ENCODE measurements at places on chromosomes 11 and 22. TPM values are rescaled to one million over a fixed set of nuclear protein-coding genes. Genes with fewer than 3 reads are reported as not detected.

OR5AK2 gene
- not detected for polyA plus RNA-seq

PSMD13 gene
- 180 TPM for polyA plus RNA-seq

OR51G2 gene
- not detected for polyA plus RNA-seq

F2 gene
- 0.13 TPM for polyA plus RNA-seq

CYTH4 gene
- 5.1 TPM for polyA plus RNA-seq

OR5AN1 gene
- not detected for polyA plus RNA-seq

C22orf31 gene
- 0.60 TPM for polyA plus RNA-seq

FDX1 gene
- 24.6 TPM for polyA plus RNA-seq

PHOX2A gene
- polyA plus RNA-seq, result not detected

NTM gene
- 1.8 TPM for polyA plus RNA-seq

OR51E1 gene
- polyA plus RNA-seq, result not detected

MYOD1 gene
- polyA plus RNA-seq, result not detected

POU2AF1 gene
- 27.0 TPM for polyA plus RNA-seq

TMEM126A gene
- polyA plus RNA-seq, result 31.8 TPM

DNAL4 gene
- 25.8 TPM for polyA plus RNA-seq

FGF19 gene
- not detected for polyA plus RNA-seq

MRPL23 gene
- polyA plus RNA-seq, result 132 TPM

HORMAD2 gene
- not detected for polyA plus RNA-seq

CD3E gene
- polyA plus RNA-seq, result 42.3 TPM

TRIM3 gene
- 14.6 TPM for polyA plus RNA-seq

SCGB1A1 gene
- not detected for polyA plus RNA-seq

SLC37A2 gene
- polyA plus RNA-seq, result 1.2 TPM

WT1 gene
- 1.2 TPM for polyA plus RNA-seq

KLHL35 gene
- 0.41 TPM for polyA plus RNA-seq

NRXN2 gene
- polyA plus RNA-seq, result 4.9 TPM

GRK3 gene
- polyA plus RNA-seq, result 1.2 TPM

DGCR8 gene
- polyA plus RNA-seq, result 8.4 TPM

SLC22A6 gene
- not detected for polyA plus RNA-seq

PRSS23 gene
- polyA plus RNA-seq, result 32.2 TPM

FAM111A gene
- 6.6 TPM for polyA plus RNA-seq

KRTAP5-10 gene
- polyA plus RNA-seq, result not detected

TEX54 gene
- not detected for polyA plus RNA-seq

NPAT gene
- 1.6 TPM for polyA plus RNA-seq

TSSK2 gene
- not detected for polyA plus RNA-seq

HMBS gene
- polyA plus RNA-seq, result 22.2 TPM

ESAM gene
- polyA plus RNA-seq, result 14.9 TPM

KCNK4 gene
- not detected for polyA plus RNA-seq

RAB3IL1 gene
- polyA plus RNA-seq, result 7.0 TPM

LMNTD2 gene
- 3.5 TPM for polyA plus RNA-seq

PKDREJ gene
- not detected for polyA plus RNA-seq

DRD4 gene
- 0.28 TPM for polyA plus RNA-seq

OR8D1 gene
- polyA plus RNA-seq, result not detected

FOLR1 gene
- polyA plus RNA-seq, result not detected

SVIP gene
- 9.7 TPM for polyA plus RNA-seq
